Activated T-helper 2 cell treated with anti-CD3 and anti-CD28 coated beads, Interferon-gamma antibody, Interleukin-2, Interleukin-4, amounts not matched to agents 10 μg/mL and 5 μg/mL and 100 μg/mL, durations not matched to agents 14 hours and 24 hours and 36 hours (primary cell): ENCODE measurements at places on chromosomes 1 and 21.

DNA sequence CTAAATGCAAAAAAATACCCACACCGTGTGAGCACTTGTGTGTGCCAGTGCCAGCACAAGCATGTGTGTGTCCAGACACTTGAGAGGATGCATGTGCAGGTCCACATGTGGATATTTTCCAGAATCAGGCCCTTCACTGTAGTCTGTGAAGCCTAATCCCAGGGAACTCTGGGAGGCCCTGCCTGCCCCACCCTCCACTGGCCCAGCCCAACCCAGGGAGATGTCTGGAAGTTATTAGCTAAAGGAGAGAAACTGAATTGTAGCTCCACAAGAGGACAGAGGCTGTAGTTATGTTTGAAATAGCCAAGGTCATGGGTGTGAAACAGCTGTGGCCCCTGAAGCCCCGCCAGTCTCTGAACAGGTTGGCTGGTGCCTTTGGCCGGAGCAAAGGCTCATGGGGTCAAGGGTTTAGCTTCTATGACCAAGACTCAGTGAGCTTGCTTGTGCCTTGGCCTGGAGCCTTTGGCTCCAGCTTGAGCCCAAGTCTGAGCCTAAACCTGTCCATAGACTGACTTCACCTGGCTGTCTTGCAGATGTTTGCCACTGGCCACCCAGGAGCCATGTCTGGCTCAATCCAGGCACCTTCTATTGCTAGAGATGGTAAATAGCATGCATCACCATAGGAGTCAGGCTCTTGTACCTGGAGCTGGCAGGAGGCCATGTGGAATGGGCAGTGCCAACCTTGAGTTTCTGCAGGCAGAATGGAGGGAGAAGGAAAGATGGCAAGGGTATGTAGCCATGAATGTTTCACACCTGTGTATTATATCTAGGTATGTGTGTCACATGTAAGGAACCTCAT is 69.9 kb downstream of the TMEM53 start:
- no peaks in the 10 kb centered on the region for H3K36me3 ChIP-seq
- H3K4me1 ChIP-seq: no peaks in the 10 kb centered on the region
- H3K27me3 ChIP-seq: no peaks in the 10 kb centered on the region
- no peak overlapping the region for H3K4me3 ChIP-seq

DNA sequence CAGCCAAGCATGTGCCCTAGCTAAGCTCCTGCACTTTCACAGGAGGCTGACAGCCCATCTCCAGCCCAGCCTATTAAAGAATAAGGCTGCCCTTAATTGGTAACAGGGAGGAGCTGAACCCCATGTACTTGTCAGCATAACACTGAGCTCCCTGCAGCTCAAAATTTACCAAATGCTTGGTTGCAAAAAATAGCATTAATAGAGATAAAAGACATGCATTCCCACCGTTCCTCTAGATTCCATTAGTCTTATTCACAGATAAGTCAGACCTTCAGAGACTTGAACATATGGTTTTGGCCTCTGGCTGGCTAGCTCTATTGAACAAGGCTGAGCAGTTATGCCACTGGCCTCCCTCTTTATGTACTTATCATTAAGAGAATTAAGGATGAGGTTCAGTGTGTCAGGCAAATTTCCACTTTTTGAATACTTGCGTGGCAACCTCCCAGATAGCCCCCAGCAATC is 29.2 kb downstream of the OLFML3 start:
- no peak overlapping the region for H3K4me3 ChIP-seq
- H3K27me3 ChIP-seq: peaks cover 14% of the 10 kb centered on the region
- DNase-seq: no peak

GRCh38 chr1:243421784-243422183 is 165.9 kb downstream of the SDCCAG8 start:
- peak; percentile 51 for DNase-seq
- peak overlapping the region; percentile 49 for H3K4me3 ChIP-seq
- peaks cover 46% of the 10 kb centered on the region for H3K4me1 ChIP-seq
- peak overlapping the region; percentile 43 for H3K27ac ChIP-seq
- no peaks in the 10 kb centered on the region for H3K27me3 ChIP-seq
- H3K36me3 ChIP-seq: peaks cover 16% of the 10 kb centered on the region

DNA sequence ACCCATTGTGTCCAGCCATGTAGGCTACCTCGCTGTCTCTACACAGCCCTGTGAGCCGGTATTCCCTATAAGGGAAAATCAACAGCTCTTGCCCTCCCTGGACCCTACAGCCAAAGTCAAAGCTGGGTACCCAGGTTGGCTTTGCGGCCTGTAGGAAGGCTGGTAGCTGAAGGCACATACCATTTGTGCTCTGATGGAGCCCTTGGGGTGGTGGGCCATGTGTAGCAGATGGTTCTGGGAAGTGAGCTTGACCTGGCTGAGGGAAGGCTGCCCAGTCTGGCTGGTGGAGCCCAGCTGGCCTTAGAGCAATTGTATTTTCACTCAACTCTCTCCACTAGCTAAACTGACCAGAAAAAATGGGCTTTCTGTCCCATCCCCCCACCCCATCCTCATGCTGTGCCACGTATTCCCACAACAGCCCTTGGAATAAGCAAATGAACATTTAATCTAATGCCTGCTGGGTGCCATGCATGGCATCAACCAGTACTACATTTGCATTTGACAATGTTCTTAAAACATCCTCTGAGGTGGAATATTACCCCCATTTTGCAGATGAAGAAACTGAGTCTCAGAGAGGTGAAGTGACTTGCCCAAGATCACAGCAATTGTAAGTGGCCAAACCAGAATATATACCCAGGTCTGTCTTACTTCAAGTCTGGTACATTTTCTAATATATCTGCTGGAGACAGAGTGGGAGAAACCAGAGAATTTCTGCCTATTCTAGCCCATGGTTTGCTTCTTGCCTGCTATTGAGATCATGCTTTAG is 56.8 kb downstream of the NDUFS5 start:
- no peaks in the 10 kb centered on the region for H3K36me3 ChIP-seq
- peaks cover 48% of the 10 kb centered on the region for H3K27me3 ChIP-seq
- H3K4me3 ChIP-seq: peak overlapping the region; percentile 55
- H3K4me1 ChIP-seq: peaks cover 8% of the 10 kb centered on the region
- DNase-seq: no peak

DNA sequence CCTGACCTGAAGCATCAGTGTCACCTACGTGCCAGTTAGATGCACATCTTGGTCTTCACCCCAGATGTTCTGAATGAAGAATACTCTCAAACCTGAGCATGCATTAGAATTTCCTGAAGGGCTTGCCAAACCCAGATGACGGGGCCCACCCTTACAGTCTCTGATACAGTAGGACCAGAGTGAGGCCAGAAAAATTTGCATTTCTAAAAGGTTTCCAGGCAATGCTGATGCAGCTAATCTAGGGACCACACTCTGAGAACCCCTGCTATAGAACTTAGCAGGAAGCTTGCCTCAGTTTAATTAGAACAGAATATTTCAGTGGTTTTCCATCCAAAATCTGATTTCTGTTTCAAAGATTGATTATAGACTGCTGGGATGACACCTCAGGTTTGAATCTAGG is 9.9 kb upstream of the CTBS start:
- no peaks in the 10 kb centered on the region for H3K4me1 ChIP-seq
- H3K36me3 ChIP-seq: no peaks in the 10 kb centered on the region
- H3K4me3 ChIP-seq: no peak overlapping the region
- H3K27ac ChIP-seq: no peak overlapping the region

- peaks cover 22% of the 10 kb centered on the region for H3K36me3 ChIP-seq
- no peak overlapping the region for H3K4me3 ChIP-seq
- peaks cover 42% of the 10 kb centered on the region for H3K4me1 ChIP-seq
- no peak overlapping the region for H3K27ac ChIP-seq
- no peaks in the 10 kb centered on the region for H3K27me3 ChIP-seq
Observed at GRCh38 chr1:40036574-40036973, 4.0 kb upstream of the CAP1 start.

DNA sequence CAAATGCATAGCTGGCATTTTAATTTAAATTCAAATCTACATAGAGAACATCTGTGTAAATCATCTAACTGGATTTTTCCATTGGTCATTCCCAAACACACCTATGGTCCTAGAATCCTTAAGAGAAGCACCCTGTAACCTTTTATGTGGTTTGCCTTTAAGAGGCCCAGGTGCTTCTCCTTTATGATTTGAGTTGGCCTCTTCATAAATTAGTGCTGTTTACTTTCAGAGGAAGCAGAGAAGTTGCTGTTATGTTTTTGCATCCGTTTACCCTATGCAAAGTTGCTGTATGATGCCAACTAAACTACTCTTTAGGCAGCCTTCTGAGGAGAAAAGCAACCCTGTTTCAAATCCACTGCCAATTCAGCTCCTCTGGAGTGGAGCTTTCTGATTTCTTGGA is 193.8 kb downstream of the HS2ST1 start:
- H3K4me3 ChIP-seq: no peak overlapping the region
- no peaks in the 10 kb centered on the region for H3K27me3 ChIP-seq
- peaks cover 8% of the 10 kb centered on the region for H3K36me3 ChIP-seq
- H3K27ac ChIP-seq: no peak overlapping the region

DNA sequence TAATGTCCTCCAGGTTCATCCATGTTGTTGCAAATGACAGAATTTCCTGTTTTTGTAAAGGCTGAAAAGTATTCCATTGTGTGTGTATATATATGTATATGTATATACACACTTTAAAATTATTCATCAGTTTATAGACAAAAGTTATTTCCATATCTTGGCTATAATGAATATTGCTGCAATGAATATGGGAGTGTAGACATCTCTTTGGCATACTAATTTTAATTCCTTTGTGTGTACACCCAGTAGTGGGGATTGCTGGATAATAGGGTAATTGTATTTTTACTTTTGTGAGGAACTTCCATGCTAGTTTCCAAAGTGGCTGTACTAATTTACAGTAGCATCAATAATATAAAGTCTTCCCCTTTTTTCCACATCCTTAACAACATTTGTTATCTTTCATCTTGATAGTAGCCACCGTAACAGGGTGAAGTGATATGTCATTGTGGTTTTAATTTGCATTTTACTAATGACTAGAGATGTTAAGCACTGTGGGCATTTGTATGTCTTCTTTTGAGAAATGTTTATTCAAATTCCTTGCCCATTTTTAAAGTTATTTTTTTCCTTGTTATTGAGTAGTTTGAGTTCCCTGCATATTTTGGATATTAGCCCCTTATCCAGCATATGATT is 243.0 kb downstream of the PDE4B start:
- DNase-seq: no peak
- no peaks in the 10 kb centered on the region for H3K36me3 ChIP-seq
- no peak overlapping the region for H3K4me3 ChIP-seq
- H3K27me3 ChIP-seq: no peaks in the 10 kb centered on the region

GRCh38 chr1:8988618-8988967 is 37.6 kb downstream of the SLC2A7 start:
- H3K36me3 ChIP-seq: no peaks in the 10 kb centered on the region
- no peak overlapping the region for H3K4me3 ChIP-seq
- no peaks in the 10 kb centered on the region for H3K27me3 ChIP-seq
- no peak overlapping the region for H3K27ac ChIP-seq
- DNase-seq: no peak

DNA sequence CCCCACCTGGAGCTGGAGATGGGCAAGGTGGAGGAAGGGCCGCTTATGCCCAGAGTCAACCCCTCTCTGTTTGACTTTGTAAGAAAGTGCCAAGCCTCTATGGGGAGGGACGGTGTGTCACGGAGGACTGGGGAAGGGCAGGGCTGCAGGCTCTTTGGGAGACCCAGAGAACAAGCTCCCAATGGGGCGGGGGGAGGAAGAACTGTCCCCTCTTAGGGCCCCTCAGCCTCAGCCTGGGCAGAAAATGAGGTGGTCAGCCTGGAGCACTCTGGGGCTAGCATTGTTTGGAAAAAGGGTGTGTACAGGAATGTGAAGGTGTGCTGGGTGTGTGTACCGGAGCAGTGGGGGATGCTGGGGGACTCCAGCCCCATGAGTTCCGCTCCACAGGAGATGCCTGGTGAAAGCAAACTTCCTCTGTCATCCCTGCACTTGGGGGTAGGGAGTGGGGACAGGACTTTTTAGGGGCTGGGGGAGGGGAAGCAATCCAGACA is 1.2 kb upstream of the INAVA start:
- peaks cover 18% of the 10 kb centered on the region for H3K4me1 ChIP-seq
- H3K27ac ChIP-seq: no peak overlapping the region
- no peaks in the 10 kb centered on the region for H3K36me3 ChIP-seq
- DNase-seq: no peak

DNA sequence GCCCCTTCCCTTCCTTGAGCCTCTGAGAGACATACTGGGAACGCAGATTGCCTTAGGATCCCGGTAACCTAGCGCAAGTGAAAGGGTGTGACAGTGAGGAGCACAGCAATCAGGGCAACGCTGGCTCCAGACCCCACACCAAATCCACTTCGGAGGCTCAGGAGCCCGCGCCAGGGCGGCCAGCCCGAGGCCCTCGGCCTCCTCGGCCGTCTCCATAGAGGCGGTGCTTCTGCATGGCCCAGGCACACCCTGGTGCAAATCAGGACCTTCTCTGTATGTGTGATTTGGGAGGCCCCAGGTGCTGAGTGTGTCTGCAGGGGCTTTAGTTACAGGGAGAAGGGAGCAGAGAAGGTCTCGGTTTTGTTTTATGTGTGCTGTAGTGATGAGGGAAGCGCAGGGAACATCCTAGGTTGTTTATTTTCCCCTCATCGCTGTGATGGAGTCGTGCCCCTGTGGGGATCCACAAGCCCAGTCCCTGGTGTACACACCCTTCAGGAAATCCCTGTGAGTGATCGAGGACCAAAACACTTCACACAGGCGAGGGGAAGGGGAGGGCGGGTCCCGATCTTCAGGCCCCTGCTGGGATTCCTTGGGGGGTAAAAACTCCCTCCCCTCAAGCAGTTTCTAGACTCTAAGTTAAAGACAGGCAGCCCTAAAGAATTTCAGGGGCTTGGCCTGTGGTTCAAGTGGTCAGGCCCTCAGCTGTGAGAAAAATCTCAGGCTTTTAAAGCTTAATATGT is 9.4 kb downstream of the KIAA1614 start:
- no peak overlapping the region for H3K4me3 ChIP-seq
- no peak for DNase-seq
- H3K36me3 ChIP-seq: no peaks in the 10 kb centered on the region

GRCh38 chr1:232556351-232556750 is 73.6 kb downstream of the SIPA1L2 start:
- H3K4me1 ChIP-seq: no peaks in the 10 kb centered on the region
- no peaks in the 10 kb centered on the region for H3K36me3 ChIP-seq
- peaks cover 4% of the 10 kb centered on the region for H3K27me3 ChIP-seq
- no peak for DNase-seq

DNA sequence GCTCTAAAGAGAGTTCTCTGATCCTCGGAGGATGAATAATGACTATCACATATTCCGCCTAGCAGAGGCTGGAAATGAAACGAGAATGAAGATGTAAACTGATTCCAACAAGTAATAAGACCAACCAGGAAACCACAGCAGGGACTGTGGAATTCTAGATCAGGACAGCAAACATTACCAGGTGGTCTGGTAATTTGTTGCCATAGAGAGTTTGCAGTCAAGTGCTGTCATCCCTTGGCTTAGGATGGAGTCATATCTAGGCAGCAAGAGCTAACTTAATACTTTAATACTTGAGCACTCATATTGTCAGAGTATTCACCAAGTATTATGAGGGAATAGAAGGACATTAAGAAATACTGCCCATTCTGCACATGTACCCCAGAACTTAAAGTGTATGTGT is 45.1 kb upstream of the MUTYH start:
- H3K36me3 ChIP-seq: no peaks in the 10 kb centered on the region
- peaks cover 3% of the 10 kb centered on the region for H3K27me3 ChIP-seq
- DNase-seq: no peak
- no peak overlapping the region for H3K27ac ChIP-seq

- H3K27ac ChIP-seq: no peak overlapping the region
- peaks cover 11% of the 10 kb centered on the region for H3K4me1 ChIP-seq
- H3K27me3 ChIP-seq: no peaks in the 10 kb centered on the region
- H3K36me3 ChIP-seq: peaks cover 79% of the 10 kb centered on the region
- no peak for DNase-seq
Observed at GRCh38 chr1:116404699-116405098, 31.7 kb downstream of the ATP1A1 start.
